ENCODE measurements at places on chromosomes 5 and 9.
A peak's percentile ranks its signal among the peaks of the same experiment; 100 is the strongest.

DNA sequence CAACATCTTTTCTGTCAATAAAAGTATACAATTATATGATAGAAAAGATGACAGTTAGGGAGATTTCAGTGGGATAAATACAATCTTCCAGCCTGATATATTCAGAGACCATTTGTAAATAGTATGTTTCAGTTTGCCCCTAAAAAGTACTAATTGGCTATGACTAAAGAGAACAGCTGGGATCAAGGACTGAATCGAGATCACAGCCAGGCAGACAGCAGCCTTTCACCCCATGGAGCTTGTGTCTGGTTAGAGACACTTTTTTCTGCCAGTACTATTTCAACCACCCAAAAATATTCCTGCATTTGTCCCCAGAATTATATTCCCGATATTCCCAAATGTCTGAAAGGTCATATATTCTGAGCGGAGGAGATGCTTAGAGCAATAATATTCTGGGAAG lies 577.3 kb upstream of the TLE4 start:
- no peak for DNase-seq

DNA sequence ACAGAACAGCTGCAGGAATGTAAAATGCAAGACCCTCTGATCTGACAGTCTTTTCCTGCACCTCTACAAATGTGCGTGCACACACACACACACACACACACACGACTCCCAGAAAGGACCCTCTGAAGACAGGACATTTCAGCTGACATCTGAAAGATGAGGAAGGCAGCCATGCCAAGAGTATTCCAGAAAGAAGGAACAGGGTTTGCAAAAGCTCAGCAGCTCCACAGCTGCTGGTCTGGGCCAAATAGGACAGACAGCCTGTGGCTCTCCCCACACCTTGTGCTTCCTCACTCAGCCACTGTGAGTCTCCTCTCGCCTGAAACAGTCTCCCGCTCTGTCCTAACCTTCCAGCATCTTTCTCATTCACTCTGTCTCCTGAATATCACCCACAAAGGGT lies 189.0 kb downstream of the PALM2AKAP2 start:
- DNase-seq, result no peak

GRCh38 chr9:107484117-107484723 lies 5.3 kb downstream of the KLF4 start:
- peak; percentile 69 for DNase-seq

DNA sequence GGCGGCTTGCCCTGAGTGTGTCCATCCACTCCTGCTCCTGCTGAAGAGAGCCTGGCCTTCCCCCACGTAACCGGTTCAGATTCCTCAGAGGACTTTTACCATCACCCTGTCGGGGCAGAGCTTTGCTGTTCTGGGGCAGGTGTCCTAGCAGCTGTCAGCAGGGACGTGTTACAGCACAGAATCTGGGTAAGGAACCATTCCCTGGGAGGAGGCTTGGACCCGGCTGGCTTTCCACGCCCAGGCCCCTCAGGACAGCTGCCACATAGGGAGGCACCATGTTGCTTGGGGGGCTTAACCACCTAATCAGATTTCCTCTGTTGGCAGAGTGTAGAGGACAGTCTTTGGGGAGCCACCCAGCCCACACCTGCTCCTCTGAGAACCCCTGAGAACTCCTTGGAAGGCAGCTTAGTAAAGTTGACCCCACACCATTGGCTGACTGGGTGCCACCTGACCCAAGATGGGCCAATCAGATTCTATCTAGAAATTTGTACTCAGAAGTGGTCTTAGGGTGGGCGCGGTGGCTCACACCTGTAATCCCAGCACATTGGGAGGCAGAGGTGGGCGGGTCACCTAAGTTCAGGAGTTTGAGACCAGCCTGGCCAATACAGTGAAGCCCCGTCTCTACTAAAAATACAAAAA lies 23.3 kb upstream of the EEIG1 start:
- DNase-seq, result no peak

- no peak for DNase-seq
Measured at GRCh38 chr5:93236807-93237421, 344.1 kb downstream of the NR2F1-AS1 start.

All from RCC 7860 (cell line).